COR-L47 (cell line): ENCODE measurements at places on chromosomes 3 and 15.

- DNase-seq = no peak
Observed at GRCh38 chr3:146692254-146692653, 87.1 kb upstream of the PLSCR5 start.

- no peak for DNase-seq
Observed at GRCh38 chr15:63339836-63340235, 41.8 kb downstream of the CA12 start.

GRCh38 chr3:42010530-42010929 is 48.6 kb upstream of the ULK4 start:
- no peak for DNase-seq

- no peak for DNase-seq
Observed at GRCh38 chr3:122398920-122399319, 14.9 kb downstream of the FAM162A start.

DNA sequence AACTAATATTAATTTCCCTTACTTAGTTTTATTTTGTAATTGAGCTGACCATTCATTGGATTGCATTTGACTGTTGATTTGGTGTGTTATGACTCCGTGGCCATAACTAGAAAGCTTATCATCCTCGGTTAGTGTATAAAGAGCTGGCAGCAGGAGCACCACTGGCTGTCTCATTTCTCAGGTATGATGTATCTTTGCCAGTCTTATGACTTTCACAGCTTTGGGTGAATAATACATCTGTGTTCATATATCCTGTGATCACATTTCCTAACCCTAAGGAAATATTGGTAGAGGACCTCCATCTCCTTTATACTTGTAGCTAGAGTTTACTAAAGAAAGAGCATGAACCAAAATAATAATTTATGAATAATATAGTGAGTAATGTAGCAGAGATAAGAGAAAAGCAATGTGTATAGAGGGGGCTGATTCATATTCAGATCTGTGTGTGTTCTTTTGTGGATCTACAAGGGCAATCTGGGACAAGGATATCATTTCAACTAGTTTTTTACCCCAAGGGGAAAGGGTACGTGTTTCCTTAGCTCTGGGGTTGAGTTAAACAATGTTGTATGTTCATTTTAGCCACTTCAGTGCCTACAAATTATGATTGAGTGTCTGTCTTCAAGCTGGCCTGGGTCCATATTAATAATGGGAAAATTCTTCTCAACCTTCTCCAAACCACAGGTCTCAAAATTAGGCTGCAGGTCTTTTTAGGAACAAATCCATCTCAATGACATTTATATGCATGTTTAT is 901.7 kb downstream of the NTRK3 start:
- no peak for DNase-seq

DNA sequence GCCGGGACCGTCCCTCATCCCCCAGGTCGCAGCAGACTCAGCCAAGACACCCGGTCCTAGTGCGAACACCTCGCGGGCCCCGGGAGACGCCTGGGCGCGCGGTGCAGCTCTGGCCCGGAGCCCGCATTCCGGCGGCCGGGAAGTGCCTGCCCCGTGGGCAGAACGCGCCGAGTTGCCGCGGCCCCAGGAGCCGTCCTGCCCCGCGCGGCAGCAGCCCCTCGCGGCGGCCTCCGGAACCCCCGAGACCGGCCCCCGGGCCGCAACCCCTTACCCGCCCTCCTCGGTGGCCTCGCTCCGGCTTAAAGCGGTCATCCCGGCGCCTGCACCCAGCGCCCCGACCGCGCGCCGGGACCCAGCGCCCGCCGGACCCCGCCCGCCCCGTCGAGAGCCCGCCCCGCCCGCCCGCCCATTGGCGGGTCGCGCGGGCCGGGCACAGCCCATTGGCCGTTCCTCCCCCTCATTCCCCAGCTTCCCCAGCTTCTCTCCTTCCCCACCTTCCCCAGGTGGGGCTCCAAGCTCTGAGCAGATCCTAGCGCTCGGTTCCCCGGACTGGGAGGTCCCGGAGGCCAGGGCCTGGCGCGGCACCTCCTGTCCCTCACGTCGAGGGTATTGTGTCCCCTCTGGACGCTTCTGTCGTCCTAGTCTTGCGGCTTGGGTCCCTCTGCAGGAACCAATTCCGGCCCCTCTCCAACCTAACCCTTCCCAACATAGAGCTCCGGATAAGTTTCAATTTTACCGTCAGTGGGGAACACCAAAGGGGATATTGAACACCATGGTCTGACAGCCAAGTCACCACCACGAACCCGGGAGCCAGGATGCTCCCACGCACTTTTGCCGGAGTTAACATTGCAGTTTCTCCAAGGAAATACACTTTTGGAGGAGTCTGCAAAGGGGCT is at the start of gene GRAMD2A:
Gene GRAMD2A, minus strand, starts transcription at position 328 of the 896 bp plus-strand sequence.
- DNase-seq = no peak

DNA sequence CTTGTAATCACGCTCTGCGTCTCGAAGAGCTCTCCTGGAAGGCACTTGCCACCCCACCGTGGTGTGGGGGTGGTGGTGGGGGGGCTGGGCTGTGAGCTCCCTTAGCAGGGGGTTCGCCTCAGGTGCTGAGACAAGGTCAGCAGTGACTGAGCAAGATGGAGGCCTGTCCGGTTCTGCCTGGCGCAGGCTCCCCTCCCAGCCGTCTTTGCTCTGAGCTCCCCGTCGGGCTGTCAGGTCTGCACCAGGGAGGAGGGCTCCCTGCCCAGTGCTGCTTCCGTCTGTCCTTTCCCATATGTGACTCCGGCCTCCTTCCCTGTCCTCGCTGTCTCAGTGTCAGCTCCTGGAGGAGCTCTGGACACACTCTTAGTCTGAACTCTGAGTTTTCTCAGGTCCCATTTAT is 80.0 kb downstream of the PLXNA1 start:
- no peak for DNase-seq

DNA sequence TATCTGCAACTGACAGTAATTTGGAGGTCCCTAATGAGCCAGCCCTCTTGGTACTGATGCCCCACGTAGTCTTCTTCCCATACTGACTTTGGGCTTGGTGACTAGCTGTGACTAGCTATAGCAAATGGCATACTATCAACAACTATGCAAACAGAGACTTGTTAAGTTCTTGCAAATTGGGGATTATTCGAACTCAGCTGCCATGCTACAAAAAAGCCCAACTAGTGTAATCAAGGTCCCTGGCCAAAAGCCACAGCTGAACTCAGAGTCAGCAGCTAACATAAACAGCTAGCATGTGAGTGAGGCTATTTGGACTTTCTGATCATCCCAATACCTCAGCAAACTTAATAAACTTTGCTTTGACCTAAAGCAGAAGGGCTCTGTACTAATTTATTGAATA is 121.2 kb upstream of the PLXND1 start:
- DNase-seq = no peak

DNA sequence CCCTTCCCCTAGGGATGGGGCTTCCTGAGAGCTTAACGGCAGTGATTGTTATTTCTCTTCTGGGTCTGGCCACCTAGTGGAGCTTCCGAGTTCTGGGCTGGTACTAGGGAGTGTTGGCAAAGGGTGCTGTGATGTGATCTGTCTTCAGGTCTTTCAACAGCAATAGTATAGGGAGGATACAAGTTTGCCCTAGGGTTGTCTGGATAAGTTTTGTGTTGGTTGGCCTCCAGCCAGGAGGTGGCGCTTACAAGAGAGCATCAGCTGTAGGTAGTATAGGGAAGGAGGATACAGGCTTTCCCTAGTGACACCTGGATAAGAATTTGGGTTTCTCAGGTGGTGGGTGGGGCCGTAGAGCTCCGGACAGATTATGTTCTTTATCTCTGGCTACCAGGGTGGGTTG is 19.2 kb upstream of the CPOX start:
- peak; percentile 13 for DNase-seq

GRCh38 chr3:12875857-12876836 is 34.8 kb upstream of the RPL32 start:
- no peak for DNase-seq
